ENCODE measurements at places on chromosomes 6 and 20. TPM values are rescaled to one million over a fixed set of nuclear protein-coding genes. Genes with fewer than 3 reads are reported as not detected.

VWA7 gene
- 1.4 TPM for polyA plus RNA-seq

SLC22A3 gene
- polyA plus RNA-seq, result 2.4 TPM

KIAA0408 gene
- 3.4 TPM for polyA plus RNA-seq

JPH2 gene
- 0.15 TPM for polyA plus RNA-seq
